ENCODE measurements at places on chromosomes 5 and 9.

DNA sequence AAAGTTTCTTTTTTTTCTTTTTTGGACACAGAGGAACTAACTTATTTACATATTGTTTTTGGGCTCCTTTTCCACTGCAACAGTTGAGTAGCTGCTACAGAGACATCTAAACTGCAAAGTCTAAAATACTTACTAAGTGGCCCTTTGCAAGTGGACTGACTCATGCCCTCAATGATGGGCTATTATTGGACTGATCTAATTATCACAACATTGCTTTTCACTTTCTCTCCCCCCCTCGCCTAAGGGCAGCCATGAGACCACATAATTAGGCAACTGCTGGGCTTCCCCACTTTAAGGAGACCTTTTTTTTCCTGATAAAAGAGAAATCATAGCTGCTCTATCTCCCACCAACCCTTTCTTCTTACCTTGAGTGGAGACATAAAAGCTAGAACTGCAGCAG lies 47.0 kb downstream of the PLK2 start:
- no peak for DNase-seq

GRCh38 chr5:66585291-66585690 lies 10.9 kb upstream of the MAST4 start:
- DNase-seq = no peak

GRCh38 chr9:135976944-135977343 lies 15.8 kb upstream of the UBAC1 start:
- DNase-seq = no peak

GRCh38 chr5:139392324-139392677 lies 2.6 kb upstream of the MZB1 start:
- no peak for DNase-seq

Data from NCI-H2081 treated with DMSO at 0.1 percent for 48 hours (cell line).